Esophagus mucosa (tissue), 1 donor: ENCODE measurements at places on chromosomes 6 and 20.
A peak's percentile ranks its signal among the peaks of the same experiment; 100 is the strongest.

- ATAC-seq: no peak
These were observed 8.0 kb downstream of the SLC18B1 start for GRCh38 chr6:132790450-132790849.

DNA sequence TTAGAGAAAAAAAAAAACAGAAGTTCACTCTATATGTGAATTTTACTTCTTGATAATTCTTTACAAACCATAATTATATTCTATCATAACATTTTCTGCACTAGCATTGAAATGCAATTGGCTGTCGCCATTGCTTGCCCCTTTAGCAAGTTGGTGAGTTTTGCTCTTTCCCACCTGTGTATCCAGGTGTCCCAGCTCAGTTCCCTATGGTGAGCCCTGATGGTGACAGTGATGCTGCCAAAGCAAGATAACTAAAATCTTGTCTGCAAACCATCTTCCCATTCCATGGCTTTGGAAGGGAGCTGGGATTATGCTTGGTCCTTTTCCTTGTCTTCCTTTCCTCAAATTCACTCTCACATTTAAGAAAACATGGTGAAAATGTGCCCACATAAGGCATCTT is 429.6 kb downstream of the NKAIN2 start:
- ATAC-seq: no peak

DNA sequence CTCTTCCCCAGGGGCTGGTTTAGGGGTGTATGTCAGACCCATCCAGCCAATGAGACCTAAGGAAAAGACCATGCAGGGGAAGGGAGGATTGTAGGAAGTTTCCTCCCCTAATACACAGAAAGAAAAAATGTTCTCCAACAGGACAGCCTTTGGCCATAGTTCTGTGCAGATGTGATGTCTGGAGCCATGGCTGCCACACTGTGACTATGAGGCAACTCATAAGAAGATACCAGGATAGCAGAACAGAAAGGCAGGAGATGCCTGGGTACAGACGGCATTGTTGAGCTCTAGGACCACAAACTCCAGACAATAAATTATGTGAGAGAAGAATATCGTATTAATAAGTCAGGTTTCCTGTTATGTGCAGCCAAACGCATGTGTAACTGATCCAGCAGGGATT is 156.7 kb downstream of the PREX1 start:
- ATAC-seq: no peak

DNA sequence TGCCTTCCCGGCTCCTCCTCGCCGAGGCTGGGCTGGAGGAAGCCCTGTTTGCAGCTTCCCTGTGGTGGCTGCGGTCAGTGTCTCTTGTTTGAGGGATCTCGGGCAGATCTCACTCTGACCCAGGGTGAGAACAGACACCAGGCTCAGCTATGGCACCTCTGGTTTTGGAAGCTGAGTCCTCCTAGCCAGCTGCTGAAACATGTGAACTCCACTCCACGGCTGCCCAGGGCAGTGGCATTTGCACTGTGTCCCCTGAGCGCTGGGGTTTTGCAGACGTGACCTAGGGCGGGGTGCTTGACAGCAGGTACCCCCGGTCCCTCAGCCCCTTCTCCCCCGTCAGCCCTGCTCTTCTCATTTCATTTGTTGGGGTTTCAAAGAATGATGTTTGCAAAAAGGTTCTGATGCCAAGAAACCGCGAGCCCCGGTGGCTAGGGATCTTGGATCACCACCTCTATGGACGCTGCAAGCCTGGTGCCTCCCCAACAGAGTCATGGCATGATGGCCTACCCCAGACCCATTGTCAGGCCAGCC is 55.0 kb upstream of the DACT2 start:
- no peak for ATAC-seq

DNA sequence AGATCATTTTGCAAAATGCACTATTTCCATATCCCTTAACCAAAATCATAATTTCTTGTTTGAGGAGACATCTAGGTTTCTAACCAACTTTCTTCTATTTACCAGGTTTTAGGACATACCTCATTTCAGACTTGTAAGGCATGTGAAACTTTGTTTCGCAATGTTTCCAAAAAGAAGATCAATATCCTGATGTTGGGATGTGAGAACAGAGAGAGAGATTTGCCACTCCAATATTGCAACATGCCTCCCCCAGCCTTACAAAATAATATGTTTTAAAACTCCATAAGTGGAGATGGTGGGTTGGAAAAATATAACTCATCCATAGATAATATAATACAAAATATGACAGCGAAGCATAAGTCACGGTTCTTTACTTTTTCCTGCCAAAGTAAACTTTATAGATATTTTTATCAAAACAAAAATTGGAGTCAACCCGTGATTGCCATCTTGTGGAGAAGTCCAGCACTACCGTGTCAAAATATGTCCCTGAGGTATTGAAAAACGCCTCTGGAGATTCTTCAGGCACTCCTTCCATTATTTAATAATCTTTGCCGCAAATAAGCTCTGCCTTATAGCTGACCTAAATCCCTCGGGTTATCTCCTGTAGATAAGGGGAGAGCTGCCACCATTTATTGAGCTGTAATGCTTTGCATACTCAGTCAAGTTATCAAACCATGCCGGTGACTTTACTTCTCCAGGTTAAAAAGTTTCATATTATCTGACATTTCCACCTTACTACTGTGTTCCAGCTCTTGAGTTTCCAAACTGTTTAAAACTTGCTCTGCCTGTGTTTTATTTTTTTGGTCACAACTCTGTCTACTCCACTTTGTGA is 534.2 kb downstream of the HACE1 start:
- ATAC-seq: no peak

GRCh38 chr6:149642829-149643580 is 5.5 kb downstream of the KATNA1 start:
- ATAC-seq: no peak

GRCh38 chr6:89368107-89368506 is 15.6 kb upstream of the UBE2J1 start:
- ATAC-seq: peak; percentile 62

DNA sequence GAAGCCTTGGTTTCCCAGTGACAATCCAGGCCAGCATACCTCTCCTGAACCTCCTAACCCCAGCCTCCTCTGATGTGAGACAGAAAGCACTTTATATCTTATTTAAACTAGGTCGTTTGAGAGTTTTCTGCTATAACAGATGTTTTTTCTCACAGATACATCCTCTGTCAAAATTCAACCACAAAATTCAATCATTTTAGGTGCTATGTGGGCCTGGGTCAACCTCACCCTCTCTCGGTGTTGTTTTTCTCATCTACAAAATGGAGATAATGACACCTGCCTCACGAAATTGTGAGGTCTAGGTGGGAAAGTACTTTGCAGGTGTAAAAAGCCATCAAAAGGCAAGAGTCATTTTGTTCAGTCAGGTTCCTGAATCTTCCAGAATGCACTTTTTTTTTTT is 46.2 kb upstream of the NFATC2 start:
- ATAC-seq: no peak

GRCh38 chr20:6811262-6812035 is 44.0 kb downstream of the BMP2 start:
- no peak for ATAC-seq

DNA sequence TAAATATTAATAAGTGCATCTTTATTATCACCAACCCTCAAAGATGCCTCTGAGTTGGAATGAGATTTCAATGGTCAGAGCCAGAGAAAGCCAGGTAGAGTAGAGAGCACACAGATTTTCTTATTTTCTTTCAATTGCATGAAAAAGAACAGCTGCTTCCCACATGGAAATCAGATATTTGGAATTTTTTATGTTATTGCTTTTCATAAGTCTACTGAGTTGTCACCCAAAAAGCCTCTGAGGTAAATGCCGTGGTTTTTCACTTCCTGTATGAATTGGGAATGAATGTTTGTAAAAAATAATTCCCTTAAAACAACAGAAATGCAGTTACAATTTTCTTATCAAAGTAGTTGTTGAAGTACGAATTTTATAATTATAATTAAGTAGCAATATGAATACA is 563.1 kb downstream of the RFPL4B start:
- no peak for ATAC-seq

- no peak for ATAC-seq
These were observed 67.7 kb downstream of the AK9 start for GRCh38 chr6:109623288-109623687.

DNA sequence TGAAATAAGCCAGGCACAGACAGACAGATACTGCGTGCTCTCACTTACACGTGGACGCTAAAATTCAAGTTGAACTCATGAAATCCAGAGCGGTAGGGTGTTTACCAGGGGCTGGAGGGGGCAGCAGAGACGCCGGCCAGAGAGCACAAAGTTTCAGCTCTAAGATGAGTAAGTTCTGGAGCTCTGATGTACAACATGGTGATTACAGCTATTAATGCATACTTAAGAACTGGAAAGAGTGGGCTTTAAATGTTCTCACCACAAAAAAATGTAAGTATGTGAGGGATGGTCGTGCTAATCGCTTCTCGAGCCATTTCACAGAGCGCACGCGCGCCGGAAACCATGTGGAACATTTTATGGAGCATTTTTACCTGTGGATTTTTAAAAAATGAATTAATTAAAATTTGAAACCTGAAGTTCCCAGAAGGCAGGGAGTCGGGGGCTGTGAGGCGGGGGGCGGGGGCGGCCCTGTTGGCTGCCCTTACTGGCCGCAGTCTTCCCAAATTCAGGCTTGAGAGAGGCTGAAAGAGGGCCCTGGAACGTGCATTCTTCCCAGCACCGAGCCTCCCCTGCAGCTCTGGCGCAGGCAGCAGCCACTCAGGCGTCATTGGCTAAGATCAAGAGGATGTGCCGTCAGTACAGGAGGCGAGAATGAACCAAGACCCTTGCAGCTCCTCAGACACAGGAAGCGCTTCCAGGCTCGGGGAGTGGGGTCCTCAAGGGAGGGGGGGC is 8.5 kb upstream of the SLCO4A1 start:
- no peak for ATAC-seq

DNA sequence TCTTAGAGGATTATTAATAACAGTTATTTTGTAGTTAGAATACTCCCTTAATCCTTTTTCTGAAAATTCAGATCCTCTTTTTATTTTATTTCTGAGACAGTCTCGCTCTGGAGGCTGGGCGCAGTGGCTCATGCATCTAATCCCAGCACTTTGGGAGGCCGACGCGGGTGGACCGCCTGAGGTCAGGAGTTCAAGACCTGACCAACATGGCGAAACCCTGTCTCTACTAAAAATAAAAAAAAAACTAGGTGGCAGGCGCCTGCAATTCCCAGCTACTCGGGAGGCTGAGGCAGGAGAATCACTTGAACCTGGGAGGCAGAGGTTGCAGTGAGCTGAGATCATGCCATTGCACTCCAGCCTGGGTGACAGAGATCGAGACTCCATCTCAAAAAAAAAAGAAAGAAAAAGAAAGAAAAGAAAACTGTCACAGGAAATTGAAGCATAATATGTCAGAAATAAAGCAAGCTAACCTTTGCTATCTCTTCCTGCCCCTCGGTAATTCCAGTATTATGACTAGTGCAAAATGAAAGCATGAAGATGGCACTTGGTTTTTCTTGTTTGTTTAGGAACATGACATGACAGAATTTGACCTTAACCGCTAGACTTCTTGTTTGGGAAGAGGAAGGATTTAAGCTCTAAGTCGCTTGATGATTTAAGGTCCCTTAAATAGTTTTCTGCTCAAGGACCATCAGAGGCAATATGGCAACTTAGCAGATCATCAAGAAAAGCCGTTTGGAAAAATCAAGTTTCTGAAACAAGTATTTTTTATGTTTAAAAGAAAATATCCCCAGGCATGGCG is 1.8 kb upstream of the RBM39 start:
- ATAC-seq: no peak

GRCh38 chr20:54197621-54198604 is 10.0 kb upstream of the PFDN4 start:
- ATAC-seq: peak; percentile 47

- peak; percentile 12 for ATAC-seq
These were observed 64.4 kb downstream of the UBE2V1 start for GRCh38 chr20:50048420-50049166.

GRCh38 chr6:15804164-15805154 is 141.6 kb upstream of the DTNBP1 start:
- no peak for ATAC-seq

DNA sequence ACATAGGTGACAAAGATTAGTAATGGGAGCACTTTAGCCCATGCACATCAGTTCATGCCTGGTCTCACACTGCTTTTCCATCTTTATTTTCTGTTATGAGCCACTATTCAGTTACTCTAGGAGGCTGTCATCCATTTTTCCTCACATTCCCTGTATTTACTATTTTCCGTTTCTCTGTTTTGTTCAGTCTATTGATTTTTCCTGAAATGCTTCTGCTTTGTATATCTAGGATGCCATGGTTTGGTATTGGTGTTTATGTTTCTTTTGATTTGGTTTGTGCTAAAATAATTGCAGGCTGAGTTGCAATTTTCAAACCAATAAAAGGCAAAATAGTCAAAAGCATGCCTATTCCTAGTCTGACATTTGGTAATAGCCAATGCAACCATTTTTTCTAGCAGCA is 28.9 kb upstream of the ZNF292 start:
- no peak for ATAC-seq

- ATAC-seq: no peak
These were observed 26.6 kb upstream of the ILRUN start for GRCh38 chr6:34723203-34723602.

- ATAC-seq: peak; percentile 76
These were observed 8.4 kb upstream of the TGM2 start for GRCh38 chr20:38173237-38174156.

- no peak for ATAC-seq
These were observed 21.0 kb downstream of the PPARD start for GRCh38 chr6:35363293-35363750.
